ENCODE measurements at places on chromosomes 1 and 21.

GRCh38 chr1:176073524-176074157 lies 133.4 kb downstream of the COP1 start:
- peak; percentile 78 for DNase-seq

DNA sequence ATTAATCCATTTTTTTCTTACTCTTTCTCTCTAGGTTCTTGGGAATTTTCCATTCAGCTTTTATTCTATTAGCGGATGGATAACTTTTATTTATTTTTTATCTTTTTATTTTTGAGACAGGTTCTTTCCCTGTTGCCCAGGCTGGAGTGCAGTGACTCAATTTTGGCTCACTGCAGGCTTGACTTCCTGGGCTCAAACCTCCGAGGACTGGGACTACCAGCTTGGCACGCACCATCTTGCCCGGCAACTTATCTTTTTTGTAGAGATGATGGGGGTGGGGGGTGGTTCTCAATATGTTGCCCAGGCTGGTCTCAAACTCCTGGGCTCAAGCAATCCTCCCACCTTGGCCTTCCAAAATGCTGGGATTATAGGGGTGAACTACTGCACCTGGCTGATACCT lies 36.1 kb upstream of the CHIT1 start:
- DNase-seq: no peak

DNA sequence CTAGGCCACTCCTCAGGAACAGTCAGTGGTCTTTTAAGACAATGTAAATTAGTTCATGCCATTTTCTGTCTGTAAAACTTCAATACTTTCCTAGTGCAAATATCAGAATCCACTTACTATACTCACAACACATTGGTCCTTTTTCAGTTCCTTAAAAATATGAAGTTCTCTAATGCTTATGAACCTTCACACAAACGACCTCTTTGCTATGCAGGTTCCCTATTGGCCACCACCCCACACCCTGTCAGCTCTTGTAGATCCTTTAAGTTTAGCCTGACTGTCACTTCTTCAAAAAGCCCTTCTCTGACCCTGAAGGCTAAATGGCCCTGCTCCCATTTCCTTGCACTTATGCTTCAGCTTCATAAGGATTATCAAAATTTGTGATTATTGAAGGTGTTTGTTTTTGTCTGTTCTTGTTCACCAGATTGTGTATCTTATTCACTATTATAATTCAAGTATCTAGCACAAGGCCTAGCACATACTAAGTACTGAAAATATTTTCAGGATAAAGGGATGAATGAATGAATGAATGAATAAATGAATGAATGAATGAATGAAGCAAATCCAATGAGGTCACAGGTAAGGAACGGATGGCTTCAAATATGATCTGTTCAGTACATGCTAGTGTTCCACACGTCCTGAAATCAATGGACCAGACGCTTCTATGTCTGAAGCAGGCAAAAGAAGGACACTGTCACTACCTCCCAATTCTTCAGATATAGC lies 373.9 kb downstream of the VAV3 start:
- no peak for DNase-seq

DNA sequence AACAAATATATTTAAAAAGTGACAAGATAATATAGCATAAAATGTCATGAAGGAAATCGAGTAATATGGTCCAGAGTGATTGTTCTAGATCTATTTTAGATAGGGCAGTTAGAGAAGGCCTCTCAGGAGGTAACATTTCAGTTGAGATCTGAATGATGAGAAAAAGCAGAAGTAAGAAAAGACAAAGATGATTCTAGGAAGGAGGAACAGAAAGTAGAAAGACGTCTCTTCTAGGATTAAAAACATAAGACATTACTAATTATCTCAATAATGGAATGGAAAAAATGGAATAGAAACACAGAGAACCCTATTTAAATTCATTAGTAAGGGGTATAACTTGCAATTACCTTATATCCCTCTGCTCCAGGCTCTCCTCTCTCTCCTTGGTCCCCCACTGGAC lies 130.0 kb upstream of the ZNHIT6 start:
- DNase-seq: no peak

GRCh38 chr1:39332828-39333227 lies 128.3 kb downstream of the MACF1 start:
- no peak for DNase-seq

GRCh38 chr1:218164930-218165700 lies 120.0 kb upstream of the RRP15 start:
- DNase-seq: peak; percentile 30

DNA sequence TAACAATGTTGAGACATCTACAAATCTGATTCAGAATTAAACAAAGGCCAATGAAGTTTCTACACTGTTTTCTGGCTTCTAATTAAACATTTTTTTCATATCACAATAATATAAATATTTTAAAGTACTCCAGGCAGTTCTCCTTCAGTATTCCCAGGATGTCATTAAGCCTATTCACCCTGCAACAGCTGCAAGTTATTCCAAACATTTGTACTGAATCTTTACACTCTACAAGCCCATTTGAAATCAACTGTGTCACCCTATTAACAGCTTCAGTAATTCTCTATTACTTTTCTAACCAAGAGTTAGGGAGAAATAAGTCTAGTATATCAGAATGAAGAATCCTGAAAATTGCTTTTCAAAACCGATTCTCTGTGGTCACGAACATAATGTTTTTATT lies 124.6 kb downstream of the OLFML2B start:
- DNase-seq: no peak

GRCh38 chr21:41402231-41402630 lies 23.8 kb upstream of the MX1 start:
- no peak for DNase-seq

GRCh38 chr1:48940354-48940753 lies 163.7 kb upstream of the BEND5 start:
- no peak for DNase-seq

- DNase-seq: no peak
Observed at GRCh38 chr1:11397151-11397901, 81.6 kb upstream of the DISP3 start.

DNA sequence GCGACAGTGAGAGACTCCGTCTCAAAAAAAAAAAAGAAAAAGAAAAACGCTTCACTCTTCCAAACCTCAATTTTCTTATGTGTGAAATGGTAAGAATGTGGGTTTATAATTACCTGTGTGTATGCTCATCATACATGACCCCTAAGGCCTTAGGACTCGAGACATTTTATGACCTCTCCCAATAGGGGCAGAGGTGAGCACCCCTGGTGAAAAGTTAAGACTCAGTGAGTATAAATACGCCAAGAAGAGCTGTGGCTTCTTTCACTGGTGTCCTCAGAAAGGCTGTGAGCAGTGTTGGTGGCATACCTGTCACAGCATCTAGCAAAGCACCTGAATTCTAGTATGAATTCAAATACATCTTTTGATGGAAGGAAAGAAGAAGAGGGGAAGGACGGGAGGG lies 7.8 kb upstream of the FCMR start:
- no peak for DNase-seq

GRCh38 chr1:54489627-54490250 lies 58.3 kb upstream of the ACOT11 start:
- DNase-seq: no peak

DNA sequence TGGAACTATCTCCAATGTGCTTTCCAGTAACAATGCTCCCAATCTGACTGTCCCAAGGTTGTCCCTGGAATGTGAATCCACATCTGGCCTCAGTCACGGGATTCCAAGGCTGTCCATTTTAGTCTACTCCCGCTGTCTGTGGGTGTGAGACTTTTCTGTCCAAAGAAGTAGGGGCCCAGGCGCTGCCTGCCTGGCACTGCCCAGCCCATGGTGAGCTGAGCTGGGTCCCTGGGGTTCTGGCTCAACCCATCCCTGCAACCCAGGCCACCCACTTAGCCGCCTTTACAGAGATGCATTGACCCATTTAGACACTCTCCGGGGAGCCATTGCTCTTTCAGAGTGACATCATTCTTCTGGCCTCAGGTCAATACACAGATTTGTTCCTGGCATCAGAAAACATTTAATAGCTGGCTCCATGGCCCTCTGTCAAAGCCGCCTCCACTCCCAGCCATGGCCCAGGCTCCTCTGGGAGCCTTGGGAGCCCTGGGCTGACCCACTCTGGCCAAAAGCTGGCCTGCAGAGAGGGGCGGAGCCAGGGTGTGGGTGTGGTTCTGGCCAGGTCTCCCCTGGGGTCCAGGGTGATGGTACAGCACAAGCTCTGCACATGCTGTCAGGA lies 47.2 kb upstream of the PAX7 start:
- DNase-seq: no peak

GRCh38 chr1:27258598-27258997 lies 24.2 kb downstream of the WDTC1 start:
- DNase-seq: no peak

DNA sequence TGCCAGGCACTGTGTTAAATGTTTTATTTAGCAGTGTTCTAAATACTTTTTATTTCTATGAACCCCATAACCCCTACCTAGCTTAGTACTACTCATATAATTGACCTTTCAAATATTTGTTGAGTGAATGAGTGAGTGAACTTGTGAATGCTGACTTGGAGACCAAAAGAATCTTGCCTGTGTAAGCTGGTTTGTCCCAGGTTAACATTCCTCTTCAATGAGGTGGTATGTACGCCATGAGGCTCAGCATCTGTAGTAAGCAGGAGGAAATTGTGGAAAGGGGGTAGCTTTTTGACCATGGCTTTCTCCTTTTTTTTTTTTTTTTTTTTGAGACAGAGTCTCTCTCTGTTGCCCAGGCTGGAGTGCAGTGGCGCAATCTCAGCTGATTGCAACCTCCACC lies 14.6 kb downstream of the MED18 start:
- no peak for DNase-seq

- no peak for DNase-seq
Observed at GRCh38 chr1:51919684-51920083, 41.2 kb upstream of the NRDC start.

DNA sequence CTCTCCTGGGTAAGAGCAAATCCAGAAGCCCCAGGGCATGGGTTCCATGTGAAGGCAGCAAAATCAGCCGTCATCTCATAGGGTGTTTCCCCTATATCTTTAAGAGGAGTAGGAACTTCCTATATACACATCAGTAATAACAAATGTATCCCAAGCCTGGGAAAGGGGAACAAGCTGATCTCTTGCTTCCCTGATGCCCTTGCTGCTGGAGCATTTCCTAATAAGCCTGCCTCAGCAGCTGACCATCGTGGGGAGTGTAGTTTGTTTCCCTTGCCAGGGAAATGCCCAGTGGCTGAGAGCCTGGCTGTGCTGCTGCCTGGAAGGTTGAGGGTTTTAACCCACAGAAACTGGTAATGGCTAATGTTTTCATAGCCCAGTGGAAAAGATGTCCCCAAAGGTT lies 177.0 kb downstream of the NPHP4 start:
- DNase-seq: no peak

DNA sequence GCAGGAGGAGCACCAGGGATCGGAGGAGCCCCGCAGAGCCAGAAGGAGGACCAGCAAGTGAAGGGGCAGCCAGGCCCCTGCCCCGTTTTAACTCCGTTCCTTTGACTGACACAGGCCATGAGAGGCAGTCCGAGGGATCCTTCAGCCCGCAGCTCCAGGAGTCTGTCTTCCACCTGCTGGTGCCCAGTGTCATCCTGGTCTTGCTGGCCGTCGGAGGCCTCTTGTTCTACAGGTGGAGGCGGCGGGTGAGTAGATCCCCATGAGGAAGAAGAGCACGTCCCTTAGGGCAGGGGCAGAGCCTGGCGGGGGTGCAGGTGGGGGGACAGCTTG lies 13.3 kb downstream of the CSF1 start:
- no peak for DNase-seq

GRCh38 chr1:196660852-196661251 lies 9.0 kb downstream of the CFH start:
- peak; percentile 35 for DNase-seq

- DNase-seq: no peak
Observed at GRCh38 chr1:216216305-216216704, 206.9 kb downstream of the USH2A start.

DNA sequence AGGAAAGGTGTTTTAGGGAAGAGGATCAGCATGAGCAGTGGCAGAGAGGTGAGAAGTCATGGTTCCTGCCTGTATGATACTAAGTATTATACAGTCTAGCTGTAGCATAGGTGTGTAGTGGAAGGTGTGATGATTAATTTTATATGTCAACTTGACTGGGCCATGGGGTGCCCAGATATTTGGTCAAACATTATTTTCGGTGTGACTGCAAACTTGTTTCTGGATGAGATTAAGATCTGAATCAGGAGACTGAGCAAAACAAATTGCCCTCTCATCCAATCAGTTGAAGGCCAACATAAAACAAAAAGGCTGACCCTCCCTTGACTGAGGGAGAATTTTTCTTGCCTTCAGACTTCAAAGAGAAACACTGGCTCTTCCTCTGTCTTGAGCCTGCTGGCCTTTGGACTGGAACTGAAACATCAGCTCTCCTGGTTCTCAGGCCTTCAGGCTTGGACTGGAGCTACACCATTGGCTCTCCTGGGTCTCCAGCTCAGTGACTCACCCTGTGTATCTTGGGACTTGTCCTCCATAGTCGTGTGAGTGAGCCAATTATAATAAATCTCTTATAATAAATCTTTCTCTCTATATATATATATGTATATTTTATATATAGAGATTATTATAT lies 6.8 kb upstream of the CDC42 start:
- DNase-seq: no peak

DNA sequence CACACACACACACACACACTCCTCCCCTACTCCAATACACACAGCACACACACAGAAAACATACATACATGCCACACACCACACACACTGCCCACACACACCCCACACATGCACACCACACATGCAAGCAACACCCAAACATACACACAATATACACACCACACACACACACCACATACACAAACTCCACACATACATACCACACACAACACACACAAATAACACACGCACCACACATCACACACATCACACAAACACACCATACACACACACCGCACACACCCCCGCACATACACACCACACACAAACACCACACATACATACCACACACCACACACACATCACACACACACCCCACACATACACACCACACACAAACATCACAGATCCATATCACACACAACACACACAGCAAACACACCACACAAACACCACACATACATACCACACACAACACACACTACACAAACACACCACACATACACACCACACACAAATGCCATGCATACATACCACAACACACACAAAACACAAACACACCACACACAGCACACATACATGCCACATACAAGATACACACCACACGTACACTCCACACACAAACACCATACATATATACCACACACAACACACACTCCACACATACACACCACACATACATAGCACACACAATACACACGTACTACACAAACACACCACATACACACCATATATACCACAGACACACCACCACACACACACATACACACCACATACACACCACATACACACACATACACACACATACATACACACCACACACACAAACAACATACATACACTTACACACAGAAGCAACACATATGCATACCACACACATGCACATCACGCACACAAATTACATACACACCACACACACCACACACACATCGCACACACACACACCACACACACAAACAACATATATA lies 932 bp upstream of the RAB7B start:
- no peak for DNase-seq

GRCh38 chr1:86155051-86155806 lies 1.3 kb downstream of the COL24A1 start:
- DNase-seq: peak; percentile 34
